Midbrain (tissue), 1 donor: ENCODE measurements at places on chromosomes 7 and 10.

DNA sequence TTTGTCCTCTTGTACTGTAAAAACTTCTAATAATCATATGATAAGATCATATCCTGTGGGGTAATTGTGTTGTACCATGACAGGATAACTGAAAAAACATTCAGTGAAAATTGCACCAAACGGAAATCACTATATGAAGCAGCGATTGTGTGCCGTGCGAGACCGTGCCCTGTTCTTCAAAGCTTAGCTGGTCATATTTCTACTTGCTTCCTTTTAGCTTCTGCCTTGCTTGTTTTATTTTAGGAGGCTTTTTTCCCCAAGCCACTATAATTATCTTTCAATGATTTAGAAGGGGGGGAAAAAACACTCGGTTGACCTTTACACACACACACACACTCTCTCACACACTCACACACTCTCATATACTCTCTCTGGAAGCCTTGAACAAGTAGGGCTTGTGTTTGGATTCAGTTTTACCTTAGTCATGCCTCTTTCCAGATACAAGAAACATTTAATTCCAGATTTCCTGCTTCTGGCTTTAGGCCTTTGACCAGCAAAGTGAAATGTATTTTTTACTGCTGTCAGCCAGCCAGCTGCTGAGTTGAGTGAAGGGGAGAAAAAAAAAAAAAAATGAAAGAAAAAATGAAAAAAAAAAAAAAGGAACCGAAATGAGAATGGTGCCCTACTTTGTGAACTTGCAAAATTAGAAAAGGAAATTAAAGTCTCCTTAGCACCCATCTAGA lies 181.4 kb downstream of the ARID5B start:
- peak; percentile 18 for DNase-seq

- no peak for DNase-seq
Observed at GRCh38 chr10:117346574-117346973, 28.7 kb downstream of the PDZD8 start.

- no peak for DNase-seq
Observed at GRCh38 chr10:77080361-77081027, 557.1 kb downstream of the KCNMA1 start.

DNA sequence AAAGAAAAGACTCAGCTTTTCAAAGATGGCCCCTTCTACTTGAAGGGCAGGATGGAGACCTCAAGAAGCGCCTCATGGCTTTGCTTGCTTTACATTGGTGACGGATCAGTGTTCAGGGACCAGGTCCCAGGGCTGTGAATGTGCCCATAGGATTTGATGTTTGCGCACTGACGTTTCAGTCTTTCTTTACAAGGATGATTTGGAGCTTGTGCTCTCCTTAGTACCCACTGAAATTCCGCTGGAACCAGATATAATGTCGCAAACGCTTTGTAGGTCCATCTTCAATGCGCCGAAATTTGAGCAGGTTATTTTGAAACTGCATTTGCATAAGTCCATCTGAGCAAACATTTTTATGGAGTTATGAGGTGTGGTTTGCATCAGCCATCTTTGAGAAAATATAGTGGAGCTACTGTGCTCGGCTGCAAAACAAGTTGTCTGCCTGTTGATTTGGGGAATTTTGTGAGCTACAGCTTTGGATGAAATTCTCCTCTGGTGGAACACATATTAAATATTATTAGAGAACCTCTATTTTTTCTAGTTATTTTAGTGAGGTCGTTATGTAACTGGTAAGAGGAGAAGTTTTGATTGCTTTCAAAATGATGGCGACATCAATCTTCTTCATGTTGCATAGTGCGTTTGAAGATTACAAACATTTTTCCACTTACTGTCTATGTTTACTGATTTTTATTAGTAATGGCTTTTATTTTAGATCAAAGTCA lies 2.4 kb downstream of the RBM20 start:
- no peak for DNase-seq

DNA sequence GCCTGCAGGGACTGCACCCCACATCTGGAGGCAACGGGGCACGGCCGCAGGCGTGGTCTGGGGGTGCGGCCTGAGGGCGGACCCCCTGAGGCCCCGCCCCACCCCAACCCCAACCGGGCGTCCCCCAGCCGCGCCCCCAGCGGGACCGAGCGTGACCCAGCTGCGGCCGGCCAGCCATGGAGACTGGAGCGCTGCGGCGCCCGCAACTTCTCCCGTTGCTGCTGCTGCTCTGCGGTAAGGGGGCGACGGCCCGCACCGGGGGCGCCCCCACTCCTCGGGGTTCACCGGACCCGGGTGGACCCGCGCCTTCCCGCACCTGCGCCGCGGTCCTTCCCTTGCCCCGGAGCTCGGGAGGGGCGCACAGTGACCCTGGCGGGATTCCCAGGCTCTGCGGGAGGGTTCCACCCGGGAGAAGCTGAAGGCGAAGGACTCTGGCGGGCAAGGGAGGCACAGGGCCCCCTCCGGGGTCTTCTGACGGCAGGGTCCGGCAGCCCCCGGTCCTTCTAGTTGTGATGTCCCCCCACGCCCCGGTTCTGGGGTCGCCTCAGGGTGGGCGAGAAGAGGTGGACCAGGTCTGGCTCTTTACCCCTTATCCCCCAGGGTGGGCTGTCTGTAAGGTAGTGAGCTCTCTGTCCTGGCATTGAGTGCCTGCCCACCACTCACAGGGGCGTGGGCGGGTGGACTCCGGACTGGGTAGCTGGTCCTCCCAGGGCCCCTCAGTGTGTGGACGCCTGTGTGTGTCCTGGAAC lies at the start of gene RAMP3:
Gene RAMP3 (plus strand): TSS at position 139 of the 749 bp plus-strand sequence. CDS start 38 bp downstream, at position 177.
- DNase-seq, result no peak

DNA sequence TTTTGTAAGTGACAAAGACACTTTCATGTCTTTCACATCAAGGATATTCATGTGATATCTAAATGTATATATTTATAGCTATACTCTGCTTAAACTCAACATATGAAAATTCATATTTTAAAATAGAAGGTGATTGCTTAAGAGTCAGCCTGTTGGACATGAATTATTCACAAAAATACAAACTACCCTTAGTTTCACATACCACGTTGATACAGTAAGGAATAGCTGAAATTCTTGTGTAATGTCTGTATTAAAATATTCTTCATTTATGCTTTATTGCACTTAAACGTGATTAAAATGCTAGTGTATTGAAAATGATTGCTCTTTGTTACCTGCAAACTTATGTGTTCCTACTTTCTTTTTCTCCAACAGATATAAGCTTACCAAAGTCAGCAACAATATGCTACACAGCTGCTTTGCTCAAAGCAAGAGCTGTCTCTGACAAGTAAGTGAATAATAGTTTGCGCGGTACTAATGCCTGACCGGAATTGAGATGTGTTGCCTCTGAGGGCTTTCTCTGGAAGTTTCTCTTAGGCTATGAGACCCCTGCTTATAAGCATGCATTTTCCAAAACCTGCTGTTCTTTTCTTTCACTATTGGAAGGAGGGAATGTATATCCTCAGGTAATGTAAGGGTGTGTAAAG lies 133.8 kb downstream of the WNT2 start:
- DNase-seq, result no peak

GRCh38 chr7:130387628-130388403 lies 7.5 kb downstream of the CPA1 start:
- no peak for DNase-seq

GRCh38 chr7:130649004-130649790 lies 19.4 kb downstream of the COPG2 start:
- no peak for DNase-seq

DNA sequence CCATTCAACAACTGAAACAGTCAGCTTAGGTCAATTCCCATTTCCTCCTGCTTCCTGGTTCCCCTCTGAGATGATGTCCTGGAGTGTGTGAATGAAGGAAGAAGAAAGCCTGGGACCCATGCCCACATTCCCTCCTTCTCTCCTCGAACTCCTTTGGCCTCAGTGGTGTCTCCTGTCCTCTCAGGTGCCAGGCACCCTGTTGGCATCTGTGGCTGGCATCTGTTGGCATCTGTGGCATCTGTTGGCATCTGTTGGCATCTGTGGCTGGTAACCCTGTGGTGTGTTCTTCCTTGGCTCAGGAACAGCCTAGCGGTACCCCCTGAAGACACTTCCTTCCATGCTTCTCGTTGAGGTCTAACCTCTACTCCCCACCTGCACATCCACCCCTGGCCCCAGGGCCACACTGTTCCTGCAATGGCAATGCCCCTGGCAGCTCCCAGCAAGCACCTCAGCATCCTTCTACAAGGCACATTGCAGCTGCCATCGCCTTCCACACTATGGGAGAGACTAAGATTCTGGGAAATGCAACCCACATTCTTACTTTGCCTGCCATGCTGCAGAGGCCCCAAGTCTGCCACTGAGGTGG lies 114.4 kb upstream of the NEBL start:
- DNase-seq, result no peak

DNA sequence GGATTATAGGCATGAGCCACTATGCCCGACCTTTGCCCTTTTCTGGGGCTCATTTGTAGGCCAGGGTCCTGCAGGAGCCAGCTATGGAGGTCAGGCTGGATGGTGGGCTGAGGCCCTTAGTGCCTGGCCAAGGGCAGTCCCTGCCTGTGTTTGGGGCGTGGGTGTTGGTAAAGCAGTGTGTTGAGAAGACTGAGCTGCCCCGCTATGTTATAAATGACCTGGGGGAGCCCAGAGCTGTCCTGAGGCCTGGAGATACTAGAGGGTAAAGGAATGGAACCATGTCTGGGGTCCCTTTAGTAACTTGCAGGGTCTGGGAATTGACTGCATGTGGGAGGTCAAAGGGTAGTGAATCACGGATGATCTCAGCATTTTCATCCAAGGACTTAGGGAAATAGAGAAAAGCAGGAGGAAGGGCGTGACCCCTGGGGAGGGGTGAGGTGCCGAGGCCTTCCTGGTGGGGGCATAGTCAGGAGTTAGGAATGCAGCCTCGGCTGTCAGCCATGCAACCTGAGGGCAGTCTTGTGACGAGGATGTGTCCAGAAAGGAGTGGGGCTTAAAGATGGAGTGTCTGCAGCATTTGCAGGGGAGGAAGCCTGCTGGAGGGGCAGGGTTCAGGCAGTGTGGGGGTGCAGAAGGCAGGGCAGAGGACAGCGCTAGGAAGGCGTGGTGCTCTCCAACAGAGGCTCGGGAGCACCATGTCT lies 31.5 kb downstream of the TMEM248 start:
- DNase-seq, result no peak

GRCh38 chr10:22247636-22248035 lies 29.8 kb upstream of the EBLN1 start:
- no peak for DNase-seq

- DNase-seq, result no peak
Observed at GRCh38 chr10:12800302-12800701, 201.2 kb downstream of the CCDC3 start.

- DNase-seq, result no peak
Observed at GRCh38 chr10:106519376-106520030, 645.0 kb downstream of the SORCS1 start.

DNA sequence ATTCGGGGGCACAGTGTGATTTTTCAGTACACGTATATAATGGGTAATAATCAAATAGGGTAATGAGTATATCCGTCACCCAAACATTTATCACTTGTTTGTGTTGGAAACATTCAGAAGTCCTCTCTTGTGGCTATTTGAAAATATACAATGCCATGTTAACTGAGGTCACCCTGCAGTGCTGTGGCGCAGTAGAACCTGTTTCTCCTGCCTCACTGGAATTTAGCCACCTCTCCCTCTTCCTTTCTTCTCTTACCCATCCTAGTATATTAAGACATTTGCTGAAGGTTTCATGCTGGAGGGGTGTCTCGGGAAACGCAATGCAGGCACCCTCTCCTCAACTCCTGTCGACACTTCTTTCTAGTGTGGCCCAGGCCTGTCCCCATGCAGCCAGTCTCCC lies 425.3 kb upstream of the MKI67 start:
- DNase-seq, result no peak

GRCh38 chr10:20013991-20014750 lies 197.9 kb downstream of the PLXDC2 start:
- no peak for DNase-seq

- DNase-seq, result no peak
Observed at GRCh38 chr7:92988941-92989545, 128.7 kb downstream of the SAMD9 start.

DNA sequence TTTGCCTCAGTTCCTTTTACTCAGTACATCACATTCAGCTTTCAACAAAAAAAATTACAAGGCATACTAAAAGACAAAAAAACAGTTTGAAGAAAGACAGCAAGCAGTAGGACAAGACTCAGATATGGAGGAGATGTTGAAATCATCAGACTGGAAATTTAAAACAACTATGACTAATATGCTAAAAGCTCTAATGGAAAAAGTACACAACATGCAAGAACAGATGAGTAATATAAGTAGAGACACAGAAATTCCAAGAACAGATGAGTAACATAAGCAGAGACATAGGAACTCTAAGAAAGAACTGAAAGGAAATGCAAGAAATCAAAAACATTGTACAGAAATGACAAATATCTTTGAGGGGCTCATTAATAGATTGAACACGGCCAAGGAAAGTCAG lies 402.6 kb downstream of the NEBL start:
- DNase-seq, result no peak

- DNase-seq, result no peak
Observed at GRCh38 chr10:99633832-99634231, 13.6 kb upstream of the SLC25A28 start.

DNA sequence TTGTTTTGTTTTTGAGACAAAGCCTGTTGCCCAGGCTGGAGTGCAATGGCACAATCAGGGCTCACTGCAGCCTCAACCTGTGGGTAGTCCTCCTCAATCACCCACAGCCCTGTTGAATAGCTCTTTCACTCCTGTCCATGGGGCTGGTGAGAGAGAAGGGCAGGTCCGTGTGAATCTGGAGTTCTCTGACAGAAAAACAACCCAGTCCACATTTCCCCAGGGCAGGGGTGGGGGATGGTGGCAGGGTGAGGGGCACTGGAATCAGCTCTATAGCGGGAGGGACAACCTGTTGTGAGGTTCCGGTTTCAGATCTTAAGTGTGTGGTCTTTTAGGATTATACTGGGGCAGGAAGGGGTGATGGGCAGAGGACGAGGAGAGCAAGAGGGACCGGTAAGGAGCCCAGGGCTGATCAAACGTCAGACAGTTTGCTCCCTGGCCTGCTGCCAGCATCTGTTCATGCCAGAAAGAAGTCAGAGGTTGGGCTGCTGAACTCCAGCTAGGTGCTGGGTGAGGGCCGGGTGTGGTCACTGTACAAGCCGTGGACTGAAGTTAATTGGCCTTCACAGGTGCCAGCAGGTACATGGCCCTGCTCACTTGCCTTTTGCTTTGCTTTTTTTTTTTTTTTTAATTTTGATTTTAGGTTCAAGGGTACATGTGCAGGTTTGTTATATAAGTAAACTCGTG lies 33.2 kb upstream of the MKRN1 start:
- no peak for DNase-seq

DNA sequence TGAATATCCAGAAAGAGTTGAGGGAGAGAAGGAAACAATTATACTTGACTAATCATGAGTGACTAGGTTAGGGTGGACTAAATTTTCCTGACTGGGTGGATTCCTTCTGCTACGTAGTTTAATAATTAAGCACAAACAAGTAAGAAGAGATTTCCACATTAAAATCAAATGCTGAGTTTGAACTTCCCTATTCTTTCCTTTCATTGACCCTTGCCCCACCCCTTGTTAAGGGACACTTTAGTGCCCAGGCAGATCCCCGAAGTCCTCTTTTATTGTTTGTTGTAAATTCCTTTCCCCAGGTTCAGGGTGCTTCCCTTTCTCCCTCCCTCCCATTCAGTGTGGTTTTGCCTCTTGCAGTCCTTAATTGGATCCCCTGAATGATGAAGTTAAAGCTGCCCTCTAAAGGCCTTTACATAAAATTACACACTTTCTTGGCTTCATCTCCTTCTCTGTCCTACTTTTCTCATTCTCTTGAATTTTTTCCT lies 8.8 kb upstream of the SPAM1 start:
- peak; percentile 1 for DNase-seq
